ACHN (cell line): ENCODE measurements at places on chromosomes 16 and 17.

DNA sequence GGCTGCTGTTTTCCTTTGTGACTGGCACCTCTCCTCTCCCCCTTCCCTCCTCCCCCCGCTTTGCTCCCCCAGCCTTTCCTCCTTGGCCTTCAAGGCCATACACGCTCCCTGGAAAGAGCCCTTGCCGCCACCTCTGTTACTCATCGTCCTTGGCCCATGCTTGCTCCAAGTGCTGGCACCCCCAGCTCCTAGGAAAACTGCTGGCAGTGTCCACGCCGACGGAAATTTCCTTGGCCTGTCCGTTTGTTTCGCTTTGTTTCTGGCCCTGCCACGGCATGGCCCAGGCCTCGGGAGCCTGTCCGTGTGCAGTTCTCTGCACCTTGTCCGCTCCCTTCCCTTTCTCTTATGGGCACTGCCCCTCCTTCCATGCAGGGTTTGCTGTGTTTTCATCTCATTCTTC, 18.0 kb downstream of the CA5A start:
- no peak for DNase-seq

DNA sequence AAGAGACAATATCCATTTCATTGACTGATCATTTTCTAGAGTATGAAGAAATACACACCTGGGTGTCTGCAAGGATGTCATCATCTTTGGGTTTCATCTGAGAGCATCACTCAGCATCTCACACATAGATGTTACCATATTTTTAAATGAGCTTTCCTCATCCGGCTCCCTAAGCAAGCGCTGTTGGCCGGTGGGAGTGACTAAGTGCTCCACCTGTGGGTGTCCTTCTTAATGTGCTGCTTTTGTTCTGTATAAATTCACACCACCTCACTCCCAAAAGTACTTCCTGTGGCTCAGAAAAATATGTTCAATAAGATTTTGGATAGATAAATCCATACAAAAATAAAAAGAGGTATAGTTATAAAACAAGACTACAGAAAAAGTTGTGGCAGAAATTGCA, 7.4 kb downstream of the SSTR2 start:
- DNase-seq = no peak

DNA sequence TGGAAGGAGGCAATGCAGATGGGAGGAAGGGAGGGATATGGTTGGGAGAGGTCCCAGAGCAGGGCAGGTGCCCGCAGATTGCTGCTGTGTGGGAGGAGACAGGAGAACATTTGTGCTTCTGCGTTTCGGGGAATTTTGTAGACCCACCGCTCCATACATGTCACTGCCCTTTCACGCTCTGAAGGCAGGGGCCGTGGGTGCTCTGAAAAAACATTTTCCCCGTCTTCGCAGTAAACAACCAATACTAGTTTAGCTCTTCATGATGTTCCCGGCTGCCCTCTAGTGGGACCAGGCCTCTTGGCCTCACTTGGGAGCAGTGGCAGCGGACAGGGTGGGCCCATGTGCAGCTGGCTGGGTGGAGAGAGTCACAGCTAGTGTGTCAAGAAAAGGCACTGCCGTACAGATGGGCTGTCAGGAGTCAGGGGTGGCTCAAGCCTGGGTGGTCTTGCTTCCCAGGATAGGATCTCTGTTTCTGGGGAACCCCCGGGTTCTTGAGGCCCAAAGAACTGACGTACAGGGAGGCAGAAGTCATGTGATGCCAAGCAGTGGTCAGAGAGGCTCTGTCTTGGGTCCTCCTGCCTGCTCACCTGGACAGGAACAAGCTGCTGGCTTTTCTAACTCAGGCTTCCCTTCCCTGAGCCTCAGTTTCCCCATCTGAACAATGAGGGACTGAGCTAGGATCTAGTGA, 46.5 kb upstream of the CPNE2 start:
- no peak for DNase-seq

DNA sequence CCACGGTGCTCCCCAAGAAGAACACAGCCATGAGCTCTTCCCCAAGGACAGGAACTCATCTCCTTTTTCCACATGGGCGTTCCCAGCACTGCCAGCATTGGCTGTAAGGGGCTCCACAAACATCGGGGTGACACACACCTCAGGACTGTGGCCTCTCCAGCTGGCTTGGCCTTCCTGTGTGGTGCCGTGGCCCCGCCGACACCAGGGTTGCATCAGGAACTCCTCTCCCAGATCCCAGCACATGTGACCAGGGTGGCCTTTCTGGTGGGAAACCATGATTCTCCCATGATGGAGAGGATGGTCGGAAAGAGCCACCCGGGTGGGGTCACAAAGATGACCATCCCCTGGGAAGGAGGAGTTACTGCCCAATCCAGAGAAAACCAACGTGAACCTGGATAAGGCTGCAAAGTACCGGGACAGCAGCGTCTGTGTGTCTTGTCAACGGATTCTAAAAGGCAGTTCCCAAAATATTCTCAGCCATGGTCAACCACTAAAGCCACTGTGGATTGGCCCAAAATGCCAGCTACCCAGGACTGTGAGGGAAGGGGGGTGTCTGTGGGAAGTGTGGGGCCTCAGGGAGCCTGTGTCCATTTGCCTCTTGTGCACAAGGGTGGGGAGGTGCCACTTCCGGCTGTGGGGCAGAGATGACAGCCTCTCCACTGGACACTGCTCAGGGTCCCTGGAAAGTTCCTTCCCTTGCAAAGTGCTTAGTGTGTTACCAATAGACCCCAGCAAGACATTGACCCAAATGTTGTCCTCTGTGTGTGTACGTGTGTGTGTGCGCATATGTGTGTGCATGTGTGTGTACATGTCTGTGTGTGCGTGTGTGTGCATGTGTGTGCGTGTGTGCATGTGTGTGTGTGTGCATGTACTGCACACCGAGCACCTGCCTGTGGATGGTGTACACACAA, 78.0 kb upstream of the CBX4 start:
- no peak for DNase-seq

GRCh38 chr16:68190736-68191510, 45.0 kb downstream of the ESRP2 start:
- DNase-seq = no peak

DNA sequence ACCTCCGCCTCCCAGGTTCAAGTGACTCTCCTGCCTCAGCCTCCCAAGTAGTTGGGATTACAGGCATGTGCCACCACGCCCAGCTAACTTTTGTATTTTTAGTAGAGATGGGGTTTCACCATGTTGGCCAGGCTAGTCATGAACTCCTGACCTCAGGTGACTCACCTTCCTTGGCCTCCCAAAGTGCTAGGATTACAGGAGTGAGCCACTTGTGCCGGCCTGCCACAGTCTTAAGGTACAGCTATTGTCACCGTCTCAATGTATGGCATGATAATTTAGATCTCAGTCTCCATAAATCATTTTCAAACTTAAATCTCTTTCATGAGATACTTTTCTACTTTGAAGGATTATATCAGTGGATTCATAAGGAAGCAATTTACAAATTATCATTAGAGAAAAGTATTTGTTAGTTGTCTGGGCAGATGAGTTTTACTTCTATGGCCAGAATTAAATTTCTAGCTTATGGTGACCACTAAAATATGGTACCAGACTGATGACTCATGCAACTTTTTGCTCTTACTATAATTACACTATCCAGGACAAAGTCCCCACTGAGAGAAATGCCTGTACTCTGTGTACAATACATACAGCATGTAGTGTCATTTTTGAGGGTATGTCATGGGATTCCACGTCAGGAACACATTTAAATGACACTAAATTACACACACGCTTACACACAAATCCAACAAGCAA, 1230.3 kb upstream of the GOT2 start:
- DNase-seq = no peak

DNA sequence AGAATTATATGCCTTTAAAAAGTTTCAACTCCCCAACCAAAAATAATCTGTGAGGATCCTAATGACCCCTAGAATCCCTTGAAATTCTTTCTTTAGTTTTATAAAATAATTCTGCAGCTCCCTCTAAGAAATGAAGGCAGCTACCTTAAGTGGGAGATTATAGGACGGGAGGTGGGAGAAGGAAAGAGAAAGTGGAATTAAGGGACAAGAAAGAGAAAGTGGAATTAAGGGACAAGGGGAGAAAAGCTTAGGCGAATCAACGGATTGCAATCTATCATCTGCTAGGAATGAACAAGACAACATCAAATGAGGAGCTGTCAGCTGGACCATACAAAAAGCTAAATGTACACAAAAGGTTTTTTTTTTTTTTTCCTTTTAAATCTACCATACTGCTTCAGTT, 262.0 kb downstream of the ZFHX3 start:
- peak; percentile 58 for DNase-seq

- DNase-seq = no peak
Measured at GRCh38 chr17:76949913-76950695, 81.9 kb downstream of the MGAT5B start.

DNA sequence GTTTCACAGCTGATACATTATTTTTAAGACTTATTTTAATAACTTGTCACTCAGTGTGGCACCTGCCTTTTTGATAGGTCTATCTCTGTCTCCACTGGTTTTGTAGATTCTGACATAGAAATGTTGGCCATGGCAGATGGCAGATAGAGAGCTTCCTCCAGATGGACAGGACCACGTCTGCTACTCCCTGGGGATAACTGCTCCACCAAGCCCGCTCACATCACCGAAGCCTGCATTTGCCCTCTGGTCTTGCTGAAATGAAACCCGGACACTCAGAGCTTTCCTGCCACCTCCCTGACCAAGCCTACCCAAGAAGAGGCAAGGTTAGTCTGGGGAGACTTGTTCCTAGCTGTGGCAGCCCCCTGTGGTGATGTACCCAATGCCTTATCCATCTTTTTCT, 16.4 kb upstream of the HAP1 start:
- DNase-seq = no peak

- no peak for DNase-seq
Measured at GRCh38 chr16:88662222-88662842, 559 bp downstream of the MVD start.

DNA sequence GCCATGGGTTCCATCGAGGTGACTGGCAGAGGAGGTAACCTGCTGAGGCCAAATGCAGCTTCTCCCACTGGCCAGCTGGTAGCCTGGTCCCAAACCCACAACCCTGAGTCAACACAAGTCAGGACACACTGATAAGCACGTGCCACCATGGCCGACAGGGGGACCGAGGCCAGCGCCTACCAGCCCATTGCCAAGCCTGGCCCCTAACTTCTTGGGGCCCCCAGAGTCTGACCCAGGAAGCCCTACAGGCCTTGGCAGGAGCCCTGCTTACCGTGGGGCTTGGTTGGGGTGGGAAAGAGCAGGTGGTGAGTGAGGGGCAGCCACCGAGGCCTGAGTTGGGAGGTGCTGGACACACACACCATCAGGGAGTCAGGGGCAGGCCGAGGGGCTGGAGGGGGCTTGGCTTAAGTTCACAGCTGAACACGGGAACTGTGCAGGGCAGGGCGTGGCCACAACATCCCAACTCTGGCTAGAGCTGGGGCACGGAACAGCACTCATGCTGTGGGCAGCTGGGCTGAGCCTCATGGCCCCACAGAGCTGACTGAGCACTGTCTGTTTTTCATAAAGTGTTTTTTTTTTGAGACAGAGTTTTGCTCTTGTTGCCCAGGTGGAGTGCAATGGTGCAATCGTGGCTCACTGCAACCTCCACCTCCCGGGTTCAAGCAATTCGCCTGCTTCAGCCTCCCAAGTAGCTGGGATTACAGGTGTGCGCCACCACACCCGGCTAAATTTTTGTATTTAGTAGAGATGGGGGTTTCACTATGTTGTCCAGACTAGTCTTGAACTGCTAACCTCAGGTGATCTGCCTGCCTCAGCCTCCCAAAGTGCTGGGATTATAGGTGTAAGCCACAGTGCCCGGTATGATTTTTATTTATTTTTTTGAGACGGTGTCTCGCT, 5.5 kb downstream of the MRPL28 start:
- DNase-seq = no peak
